Activated T-cell treated with anti-CD3 and anti-CD28 coated beads, Interleukin-2, amount 50 U/mL, for 4 hours (primary cell): ENCODE measurements at places on chromosomes 13 and 19. TPM values are rescaled to one million over a fixed set of nuclear protein-coding genes. Genes with fewer than 3 reads are reported as not detected.

COL4A2 gene
- total RNA-seq, result 1.2 TPM

ATP4B gene
- total RNA-seq, result not detected

CCDC169 gene
- total RNA-seq, result not detected

RAB3D gene
- total RNA-seq, result 4.0 TPM

MEF2B gene
- total RNA-seq, result 2.2 TPM

CXCL17 gene
- not detected for total RNA-seq

STAP2 gene
- total RNA-seq, result 11.1 TPM

WDR87 gene
- not detected for total RNA-seq

IFNL4 gene
- total RNA-seq, result not detected
